ENCODE measurements at places on chromosomes 7 and 10.

DNA sequence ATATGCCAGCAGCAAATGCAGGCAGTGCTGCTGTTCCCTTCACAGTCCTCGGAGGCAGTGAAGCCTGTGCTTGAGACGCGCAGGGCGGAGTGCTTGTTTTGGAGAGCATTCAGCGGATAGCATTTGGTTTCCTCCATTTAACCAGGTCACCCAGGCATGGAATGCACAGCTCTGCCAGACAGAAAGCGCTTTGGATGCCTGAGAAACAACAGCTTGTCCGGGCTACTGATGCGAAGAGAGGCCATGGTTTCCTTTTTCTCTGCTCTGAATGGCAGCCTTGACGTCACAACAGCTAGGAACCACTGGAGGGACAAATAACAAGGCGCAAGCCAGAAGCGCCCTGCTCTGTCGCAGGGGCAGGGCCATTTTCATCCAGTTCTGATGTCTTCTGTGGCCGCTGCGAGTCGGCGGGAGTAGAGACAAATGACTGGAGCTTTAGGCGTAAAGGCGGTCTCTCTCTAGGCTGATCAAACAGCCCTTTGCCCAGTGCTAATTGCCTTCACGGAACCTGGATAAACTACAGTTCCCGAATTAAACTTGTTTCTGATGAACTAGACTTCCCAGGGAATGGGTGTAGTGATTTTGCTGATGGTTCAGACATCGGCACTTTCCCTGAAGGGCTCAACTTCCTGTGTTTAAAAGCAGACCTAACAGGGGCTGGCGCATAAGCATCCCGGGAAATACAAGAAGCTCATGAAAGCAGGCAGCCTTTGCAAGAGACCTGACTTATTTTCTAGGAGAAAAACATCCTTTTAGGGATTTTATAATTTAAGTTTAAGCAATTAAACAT is 187.6 kb upstream of the KLF14 start:
- peak; percentile 68 for DNase-seq

GRCh38 chr10:33952692-33953360 is 618.4 kb upstream of the NRP1 start:
- no peak for DNase-seq

- DNase-seq = no peak
Measured at GRCh38 chr10:24465124-24465874, 256.4 kb downstream of the KIAA1217 start.

DNA sequence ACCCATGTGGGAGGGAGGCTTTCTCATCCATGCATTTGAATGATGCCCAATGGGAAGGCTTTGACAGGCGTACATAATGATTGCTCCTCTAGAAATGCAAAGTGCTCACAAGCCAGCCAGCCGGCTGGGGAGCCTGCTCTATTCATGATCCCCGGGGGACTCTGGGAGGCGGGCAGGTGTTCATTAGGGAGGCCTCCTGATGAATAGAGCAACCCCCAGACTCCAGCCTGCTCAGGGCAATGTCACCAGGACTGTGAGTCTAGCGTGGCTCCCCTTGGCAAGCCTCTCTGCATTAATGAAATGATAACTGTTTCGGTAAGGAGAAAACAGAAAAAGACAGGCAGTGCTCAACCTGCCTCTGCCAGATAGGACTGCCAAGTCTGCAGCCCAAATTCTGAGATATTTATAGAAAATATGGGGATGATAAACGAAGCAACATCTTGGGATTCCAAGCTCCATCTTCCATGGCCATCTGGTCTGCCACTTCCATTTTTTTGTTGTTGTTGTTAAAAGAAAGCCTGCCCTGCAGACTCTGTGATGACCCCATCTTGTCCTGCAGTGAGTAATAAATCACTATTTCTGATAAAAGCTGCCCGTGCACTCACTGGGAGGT is 236.4 kb downstream of the PRPF18 start:
- no peak for DNase-seq

DNA sequence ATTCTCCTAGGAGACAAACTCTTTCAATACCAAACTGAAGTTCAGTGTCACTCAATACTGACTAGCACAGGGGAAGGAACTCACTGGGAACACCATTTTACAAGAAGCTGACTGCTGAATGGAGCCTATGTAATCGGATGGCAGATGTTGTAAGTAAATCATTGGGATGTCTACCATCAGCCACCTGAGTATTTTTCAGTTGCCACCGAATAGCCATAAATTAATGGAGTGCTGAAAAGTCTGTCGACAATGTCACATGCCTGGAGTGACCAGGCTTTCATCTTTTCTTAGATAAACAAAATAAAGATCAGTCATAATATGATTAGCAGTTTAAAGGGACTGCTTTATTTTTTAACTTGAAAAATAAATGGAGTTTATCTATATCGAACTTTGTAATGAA is 145.9 kb upstream of the SEMA3E start:
- no peak for DNase-seq

- DNase-seq = no peak
Measured at GRCh38 chr7:123210986-123211385, 11.2 kb upstream of the SLC13A1 start.

- DNase-seq = no peak
Measured at GRCh38 chr7:127894588-127894987, 136.6 kb downstream of the LRRC4 start.

DNA sequence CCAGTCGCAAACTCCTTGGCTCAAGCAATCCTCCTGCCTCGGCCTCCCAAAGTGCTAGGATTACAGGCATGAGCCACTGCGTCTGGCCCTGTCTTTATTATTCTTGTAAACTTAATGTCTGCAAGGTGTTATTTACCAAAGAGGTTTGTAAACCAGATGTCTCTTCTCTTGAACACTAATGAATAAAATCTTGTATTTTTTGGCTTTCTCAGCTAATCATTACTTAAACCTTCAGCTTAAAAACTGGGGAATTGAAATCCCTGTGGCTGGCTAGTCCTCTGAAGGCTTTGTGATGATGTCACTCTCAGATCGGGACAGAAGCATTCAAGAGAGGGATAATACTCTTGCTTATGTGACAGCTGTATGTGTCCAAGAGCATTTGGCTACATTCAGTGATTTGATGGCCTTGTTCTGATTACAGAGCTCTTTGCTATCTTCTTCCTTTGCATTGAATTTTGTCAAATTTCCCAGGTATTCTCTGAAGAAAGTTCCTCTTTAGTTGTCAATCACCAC is 130.3 kb downstream of the BICC1 start:
- no peak for DNase-seq

DNA sequence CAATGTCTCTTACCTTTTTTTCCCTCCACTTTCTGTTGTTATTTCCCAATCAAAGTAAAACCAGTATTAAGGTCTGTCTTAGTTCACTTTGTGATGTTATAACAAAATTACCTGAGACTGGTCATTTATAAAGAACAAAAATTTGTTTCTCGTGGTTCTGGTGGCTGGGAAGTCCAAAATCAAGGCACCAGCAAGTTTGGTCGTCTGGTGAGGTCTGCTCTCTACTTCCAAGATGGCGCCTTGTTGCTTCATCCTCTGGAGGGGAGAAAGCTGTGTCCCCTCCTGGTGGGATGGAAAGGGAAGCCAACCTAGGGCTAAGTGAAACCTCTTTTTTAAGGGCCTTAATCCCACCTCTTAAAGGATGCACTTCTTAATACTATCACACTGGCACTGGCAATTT is 22.3 kb upstream of the INSYN2A start:
- no peak for DNase-seq

GRCh38 chr7:94276027-94276426 is 118.7 kb upstream of the COL1A2 start:
- no peak for DNase-seq

- DNase-seq = no peak
Measured at GRCh38 chr10:75502389-75502788, 71.0 kb downstream of the LRMDA start.

DNA sequence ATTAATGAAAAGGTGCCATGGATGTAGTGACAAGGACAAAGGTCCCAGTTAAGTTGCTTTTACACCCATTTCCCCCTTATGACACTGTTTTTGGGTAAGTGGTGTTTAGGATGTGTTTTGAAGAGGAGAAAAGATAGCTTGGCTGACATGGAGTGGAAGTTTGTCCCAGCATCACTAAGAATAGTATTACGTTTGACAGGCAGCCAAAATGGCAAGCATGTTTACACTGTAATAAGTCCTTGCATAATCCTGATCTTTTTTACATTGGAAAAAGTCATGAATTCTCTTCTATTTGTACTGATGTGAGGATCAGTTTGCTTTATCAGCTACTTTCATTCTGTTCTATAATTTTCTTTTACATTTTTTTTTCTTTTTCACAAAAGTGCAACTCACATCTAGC is 137.8 kb downstream of the CHRM2 start:
- DNase-seq = no peak

- no peak for DNase-seq
Measured at GRCh38 chr7:134468054-134468453, 9.2 kb upstream of the AKR1B1 start.

DNA sequence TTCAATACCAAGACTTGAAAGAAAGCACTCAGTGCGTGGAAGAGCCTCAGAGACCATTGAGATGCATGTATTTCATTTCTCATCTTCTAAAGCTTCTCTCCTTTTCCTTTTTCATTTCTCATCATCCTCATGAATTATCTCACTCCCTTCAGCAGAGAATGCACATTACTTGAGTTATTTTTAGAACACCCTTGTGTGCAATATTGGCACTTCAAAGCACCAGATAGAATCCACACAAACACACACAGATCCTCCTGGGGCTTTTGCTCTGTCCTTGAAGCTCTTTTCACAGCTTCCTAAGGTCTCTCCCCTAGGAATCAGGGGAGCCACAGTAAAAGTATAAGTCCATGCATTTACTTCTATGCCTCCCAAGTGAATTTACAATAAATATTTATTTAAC is 18.3 kb downstream of the DGKI start:
- no peak for DNase-seq

- no peak for DNase-seq
Measured at GRCh38 chr7:140494867-140495266, 15.6 kb upstream of the MKRN1 start.

DNA sequence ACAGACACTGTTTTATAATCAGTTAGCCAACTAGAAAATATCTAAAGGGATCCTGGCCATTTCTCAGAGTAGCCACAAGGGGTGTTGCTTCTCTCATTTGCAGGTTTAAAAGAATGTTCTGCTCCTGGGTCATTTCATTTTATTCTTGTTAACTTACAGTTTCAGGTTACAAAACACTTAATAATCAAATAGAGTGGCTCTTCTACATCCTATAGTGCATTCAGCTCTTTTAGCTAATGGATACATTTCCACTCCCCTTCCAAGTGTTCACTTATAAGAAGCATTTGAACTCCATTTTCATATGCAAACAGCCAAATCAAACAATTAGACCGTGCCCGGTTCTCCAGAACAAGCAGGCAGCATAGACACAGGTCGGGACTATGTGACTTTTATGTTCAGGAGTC is 117.5 kb downstream of the TRIL start:
- DNase-seq = no peak

- no peak for DNase-seq
Measured at GRCh38 chr10:26448706-26449435, 10.7 kb downstream of the APBB1IP start.

- no peak for DNase-seq
Measured at GRCh38 chr7:105156731-105157130, 142.7 kb downstream of the KMT2E start.

DNA sequence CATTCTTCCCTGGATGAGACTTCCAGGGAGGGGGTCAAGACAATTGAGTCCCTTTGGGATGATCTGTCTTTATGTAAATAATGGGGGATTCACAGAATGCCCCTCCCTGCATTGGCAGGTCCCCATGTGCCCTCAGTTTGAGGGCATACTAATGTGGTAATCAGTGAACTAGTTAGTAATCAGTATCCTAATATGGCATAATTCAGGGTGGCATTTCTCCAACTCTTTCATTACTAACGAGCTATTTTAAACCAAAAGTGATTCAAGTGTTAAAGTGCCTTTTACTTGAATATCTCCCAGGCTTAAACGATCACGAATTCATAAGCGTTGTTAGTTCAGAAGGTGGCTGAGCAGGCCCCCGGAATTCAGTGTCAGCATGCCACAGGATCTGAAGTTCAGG is 1.6 kb upstream of the DNAJB6 start:
- no peak for DNase-seq

DNA sequence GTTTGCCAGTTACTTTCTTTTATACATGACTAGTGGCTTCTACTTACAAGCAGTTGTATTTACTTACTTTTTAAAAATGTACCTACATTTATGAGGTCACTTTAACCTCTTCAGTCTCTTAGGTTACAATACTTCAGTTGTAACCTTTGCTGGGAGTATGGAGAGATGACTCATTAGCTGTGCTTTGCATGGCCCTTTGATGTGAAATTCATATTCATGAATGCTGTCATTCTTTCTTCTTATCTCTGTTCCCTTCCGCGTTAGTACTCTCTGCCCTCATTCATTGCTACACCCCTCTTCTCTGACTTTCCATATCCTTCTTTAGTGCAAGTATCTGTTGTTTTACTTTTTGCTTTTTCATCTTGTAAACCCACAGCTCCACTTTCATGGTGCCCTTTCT is 164.3 kb downstream of the BMPER start:
- DNase-seq = no peak

- DNase-seq = no peak
Measured at GRCh38 chr7:114981323-114981722, 59.4 kb downstream of the MDFIC start.

DNA sequence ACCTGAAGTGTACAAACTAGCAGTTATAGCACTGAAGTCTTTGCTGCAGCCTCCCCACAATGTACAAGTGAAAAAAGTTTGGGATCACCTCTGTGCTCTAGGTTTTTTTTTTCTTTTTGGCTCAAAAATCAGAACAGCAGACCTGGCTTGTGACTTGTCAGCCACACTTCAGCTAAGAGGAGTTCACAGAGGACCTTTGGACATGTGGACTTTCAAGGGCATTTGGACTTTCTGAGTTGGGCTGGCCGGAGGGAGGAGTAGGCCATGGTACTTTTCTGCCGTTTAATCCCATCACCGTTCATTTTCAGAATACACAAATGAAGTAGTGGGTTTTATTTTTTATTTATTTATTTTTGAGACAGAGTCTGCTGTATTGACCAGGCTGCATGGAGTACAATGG is 21.9 kb upstream of the ACSL5 start:
- DNase-seq = no peak

DNA sequence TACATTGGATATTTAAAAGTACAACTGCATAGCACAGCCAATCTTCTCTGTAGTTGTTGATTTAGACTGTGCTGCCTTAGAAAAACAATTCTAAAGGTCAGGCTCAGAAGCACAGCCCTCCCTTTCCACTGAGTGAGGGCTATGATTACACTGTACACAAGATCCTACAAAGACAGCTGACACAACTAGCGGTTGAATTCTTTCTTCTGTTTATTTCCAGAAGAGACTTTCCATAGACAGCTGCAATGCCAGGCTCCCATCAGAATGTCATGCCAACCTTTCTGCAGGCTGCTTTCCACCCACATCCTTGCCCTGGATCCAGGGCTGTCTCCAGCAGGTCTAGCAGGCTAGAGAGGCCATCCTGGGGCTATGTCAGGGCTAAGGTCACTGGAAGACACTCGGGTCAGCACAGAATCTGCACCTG is 39.3 kb downstream of the FAM13C start:
- no peak for DNase-seq

DNA sequence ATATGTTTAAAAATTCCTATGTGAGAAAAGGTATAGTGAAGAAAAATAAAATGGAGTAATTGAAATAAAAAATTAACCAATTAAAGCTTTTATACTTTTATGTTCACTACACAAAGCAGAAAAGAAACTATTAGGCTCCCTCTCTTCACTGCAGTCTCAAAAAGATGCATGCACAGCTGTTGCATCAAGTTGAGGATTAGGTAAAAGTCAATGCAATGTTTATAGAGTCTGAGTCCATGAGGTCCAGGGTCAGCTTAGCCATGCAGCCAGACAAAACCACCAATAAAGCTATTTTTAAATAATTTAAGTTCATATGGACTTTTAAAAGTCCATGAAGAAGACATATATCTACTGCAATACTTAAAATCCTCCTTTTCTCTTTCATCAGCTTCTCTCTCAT is 31.1 kb upstream of the ING3 start:
- DNase-seq = no peak

GRCh38 chr10:18099415-18099814 is 40.8 kb upstream of the CACNB2 start:
- no peak for DNase-seq
